NCI-H510A treated with DMSO at 0.1 percent for 48 hours (cell line): ENCODE measurements at places on chromosomes 12 and 14.

DNA sequence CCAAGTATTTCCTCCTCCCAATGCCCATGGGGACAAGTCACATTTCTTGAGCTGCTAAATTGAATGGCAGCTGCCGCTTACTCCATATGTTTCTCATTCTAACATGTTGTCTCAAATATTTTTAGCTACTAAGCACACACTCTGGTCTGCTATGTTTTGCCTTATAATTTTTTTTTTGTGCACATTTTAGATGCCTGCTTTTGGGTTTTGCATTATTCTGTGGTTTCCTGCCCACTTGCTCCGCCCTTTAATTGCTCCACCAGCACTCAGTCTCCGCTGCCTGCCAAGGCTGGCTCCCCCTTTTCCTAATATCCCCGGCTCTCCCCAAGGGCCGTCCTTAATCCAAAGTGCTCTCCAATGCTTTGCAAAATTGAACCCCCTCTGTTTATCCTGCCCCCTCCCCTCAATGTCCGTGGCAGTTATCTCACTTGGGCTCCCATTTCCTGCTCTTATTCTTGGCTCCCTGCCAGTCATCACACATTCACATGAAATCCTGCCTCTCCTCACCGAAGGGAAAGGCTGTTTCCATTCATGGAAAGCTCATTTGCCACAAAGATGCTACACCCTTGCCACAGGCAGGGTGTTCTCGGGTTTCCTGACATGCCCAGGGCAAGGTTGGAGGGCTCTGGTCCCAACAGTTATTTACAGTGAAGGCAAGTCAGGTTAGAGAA lies 79.4 kb downstream of the C12orf75 start:
- DNase-seq, result peak; percentile 89

DNA sequence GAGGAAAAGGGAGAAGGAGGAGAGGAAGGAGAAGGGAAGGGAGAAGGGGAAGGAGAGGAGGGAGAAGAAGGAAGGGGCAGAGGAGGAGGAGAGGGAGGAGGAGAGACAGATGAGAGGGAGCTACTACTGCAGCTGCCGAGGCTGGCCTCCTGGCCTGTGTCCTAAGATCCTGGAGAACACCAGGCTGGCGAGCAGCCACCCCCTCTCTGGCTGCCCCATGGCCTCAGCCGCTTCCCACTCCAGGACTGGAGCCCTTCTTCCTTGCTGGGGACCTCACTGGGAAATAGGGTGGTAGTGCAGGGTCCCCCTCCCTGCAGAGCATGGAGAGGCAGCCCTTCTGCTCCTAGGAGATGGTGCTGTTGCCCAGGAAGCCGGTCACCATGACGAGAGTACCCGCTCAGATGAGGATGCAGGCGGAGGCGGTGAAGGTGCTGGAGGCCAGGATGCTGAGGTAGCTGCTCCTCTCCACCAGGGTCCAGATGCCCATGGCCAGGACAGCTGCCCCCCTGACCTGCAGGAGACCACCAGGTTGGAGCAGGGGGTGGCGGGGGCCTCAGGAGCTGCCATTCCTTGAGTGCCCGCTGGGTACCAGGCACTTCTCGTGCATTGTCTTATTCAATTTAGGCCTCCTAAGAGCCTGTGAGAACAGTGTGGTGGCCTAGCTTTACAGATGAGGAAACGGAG lies 167.9 kb upstream of the PRMT8 start:
- no peak for DNase-seq

- DNase-seq, result no peak
These were observed 68.6 kb upstream of the SYT1 start for GRCh38 chr12:78795934-78796445.

- DNase-seq, result no peak
These were observed 264.3 kb downstream of the AKAP6 start for GRCh38 chr14:32593290-32593942.

DNA sequence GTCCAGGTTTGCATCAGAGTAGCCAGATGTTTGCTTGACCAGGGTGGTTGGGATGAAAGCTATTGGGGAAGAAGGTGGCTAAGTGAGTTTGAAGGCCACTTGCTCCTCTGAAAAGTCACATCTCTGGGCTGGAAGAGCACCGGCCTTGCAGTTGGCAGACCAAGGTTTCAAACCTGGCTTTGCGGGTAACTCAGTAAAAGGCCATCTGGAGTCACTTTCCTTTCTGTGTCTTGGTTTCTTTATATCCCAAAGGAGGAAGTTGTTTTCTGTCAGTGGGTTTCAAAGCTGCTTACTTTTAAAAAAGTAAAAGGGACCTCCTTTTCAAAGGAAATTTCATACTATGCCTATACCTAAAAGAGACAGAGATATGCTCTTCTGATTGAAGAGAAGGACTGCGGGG lies 26.2 kb upstream of the CMA1 start:
- DNase-seq, result no peak

- DNase-seq, result peak; percentile 34
These were observed 173.6 kb downstream of the PDZRN4 start for GRCh38 chr12:41361738-41362137.

DNA sequence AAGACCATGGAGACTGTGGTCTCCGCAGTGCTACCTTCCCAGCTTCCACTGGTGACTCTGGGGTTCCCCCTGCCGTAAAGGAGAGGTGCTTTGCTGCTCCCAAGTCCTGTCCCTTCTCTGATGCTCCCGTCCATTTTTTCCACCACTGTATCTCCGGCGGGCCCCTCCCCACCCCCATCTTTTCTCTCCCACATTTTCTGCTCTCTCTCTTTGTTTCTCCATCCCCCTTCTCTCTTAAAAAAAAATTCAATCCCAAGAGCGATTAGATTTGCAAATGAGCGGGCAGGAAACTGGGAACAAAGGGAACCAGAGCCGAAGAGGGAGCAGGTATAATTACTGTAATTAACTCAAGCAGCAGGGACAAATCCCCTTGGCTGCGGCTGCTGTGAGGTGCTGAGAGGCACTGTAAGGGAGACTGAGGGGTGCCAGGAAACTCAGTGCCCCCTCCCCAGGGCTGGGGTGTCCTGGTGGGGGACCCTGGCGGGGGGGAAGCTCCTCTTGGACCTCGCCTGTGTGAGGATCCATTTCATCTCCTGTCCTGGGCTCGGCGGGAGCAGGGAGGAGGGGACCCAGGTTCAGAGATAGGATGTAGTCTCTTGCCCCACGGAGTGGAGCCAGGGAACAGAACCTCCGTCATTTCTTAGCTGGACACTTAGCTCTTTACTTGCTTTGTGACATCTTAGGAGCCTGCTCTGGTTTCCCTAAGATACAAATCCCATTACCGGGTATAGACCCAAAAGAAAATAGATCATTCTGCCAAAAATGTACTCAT lies 140.4 kb upstream of the NRXN3 start:
- DNase-seq, result no peak

GRCh38 chr12:47737936-47738594 lies 12.8 kb upstream of the ENDOU start:
- DNase-seq, result no peak

DNA sequence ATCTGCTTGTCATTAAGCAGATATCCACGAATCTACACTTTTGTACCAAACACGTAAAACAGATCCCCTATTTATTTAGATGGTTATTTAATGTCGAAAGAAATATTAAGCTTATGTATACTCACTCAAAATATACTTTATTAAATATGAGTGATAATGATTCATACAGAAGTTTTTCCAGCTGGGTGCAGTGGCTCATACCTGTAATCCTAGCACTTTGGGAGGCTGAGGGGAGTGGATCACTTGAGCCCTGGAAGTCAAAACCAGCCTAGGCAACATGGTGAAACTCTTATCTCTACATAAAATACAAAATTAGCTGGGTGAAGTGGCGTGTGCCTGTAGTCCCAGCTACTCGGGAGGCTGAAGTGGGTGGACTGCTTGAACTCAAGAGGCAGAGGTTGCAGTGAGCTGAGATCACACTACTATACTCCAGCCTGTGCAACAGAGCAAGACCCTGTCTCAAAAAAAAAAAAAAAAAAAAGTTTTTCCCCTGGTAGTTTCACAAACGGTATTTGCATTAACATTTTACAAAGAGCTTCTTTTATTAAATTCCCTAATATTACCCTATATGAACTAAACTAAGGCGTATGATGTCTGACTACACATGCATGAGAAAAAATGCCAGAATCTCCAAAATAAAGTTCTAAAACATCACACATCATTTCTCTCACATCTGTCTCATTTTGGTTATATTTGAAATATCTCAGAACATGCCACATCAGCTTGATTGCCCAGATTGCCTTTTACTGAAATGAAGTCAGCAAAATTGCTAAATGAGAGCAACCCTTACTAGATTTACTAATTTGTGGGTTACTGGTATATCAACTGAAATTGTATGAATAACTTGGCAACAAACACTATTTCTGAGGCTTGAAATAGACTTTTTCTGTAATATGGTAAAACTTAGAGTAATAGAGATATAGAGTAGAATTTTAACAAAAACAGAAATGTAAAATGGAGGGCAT lies 74.9 kb downstream of the PAWR start:
- peak; percentile 53 for DNase-seq

DNA sequence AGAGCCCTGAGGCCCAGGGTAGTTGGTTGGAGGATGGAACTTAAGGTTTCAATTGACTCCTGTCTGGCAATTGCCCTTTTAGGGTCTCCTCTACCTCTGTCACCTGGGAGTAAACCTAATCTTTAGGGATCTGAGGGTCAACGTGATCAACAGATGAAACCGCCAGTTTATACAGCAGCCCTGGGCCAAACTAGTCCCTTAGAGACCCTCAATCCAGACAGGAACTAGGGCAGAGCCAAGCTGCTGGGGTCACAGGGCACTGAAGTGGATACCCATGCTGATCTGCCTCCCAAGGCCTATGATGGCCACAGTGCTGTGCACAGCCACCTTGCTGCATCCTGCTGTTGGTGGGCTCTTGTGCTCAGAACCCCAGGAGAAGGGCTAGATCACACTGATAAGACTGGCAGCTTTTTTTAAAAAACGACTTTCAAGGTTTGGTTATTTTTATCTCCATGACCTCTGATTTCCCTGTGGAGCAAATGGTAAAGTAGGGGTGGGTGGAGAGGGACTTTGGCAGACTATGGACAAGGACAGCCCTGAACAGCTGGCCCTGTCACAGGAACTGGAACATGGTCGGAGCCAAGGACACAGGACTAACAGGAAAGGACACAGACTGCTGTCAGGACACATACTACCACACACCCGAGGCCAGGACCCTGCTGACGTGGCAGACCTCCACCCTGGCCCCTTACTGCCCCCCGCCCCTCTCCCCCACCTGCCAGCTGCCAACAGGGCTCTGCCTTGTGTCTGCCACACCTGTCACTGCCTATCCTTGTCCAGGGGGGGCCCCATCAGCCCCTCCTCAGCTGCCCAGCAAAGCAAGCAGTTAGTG lies 474 bp downstream of the FITM1 start:
- DNase-seq, result no peak

GRCh38 chr14:56417173-56417572 lies 162.4 kb upstream of the TMEM260 start:
- DNase-seq, result no peak

DNA sequence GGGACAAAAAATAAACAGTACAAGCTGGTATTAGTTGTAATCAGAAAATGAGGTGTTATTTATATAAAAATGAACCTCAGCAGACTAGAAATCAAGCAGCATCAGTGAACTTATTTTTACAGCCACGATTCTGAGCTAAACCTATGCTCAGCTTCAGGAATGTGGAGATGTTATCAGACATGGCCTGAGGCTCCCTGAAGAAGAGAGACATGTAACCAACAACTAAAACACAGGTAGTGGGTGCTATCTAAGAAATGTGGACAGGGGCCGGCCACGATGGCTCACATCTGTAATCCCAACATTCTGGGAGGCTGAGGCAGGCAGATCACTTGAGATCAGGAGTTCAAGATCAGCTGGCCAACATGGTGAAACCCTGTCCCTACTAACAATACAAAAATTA lies 534.3 kb downstream of the VRK1 start:
- DNase-seq, result no peak

DNA sequence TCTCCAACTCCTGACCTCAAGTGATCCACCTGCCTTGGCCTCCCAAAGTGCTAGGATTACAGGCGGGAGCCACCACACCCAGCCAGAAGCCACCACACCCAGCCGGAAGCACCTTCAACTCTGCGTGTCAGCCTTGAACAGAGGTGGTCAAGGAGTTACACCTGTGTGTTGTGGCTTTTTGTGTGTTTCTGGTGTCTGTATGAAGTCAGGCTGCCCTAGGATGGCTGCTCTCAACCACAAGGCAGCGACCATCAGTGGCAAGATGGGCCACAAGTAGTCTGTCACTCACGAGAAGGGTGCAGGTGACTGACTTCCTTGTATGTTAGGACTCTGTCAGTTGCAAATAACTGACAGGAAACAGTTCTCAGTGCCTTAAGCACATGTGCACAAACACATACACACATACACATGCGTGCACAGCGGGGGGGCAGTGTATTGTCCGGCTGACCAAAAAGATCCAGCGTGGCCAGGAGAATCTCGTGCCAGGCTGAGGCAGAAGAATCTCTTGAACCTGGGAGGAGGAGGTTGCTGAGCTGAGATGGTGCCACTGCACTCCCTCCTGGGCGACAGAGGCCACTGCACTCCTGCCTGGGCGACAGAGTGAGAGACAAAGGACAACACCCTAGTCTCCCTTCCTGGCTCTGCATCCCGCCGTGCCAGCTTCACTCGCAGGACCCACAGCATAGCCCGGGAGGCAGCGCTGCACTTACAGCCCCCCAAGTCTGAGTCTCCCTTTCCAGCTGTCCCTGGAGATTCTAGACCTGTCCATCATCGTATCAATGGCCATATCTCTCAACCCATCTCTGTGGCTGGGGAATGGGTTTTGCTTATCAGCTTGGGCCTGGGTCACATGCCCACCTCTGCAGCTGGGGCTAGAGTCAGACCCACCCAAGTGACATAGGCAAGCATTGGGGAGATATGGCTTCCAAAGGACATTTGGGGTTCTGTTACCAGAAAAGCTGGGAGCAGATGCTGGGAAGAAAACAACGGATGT lies 13.7 kb downstream of the P2RX4 start:
- DNase-seq, result no peak

GRCh38 chr12:67989184-67989920 lies at the start of gene IFNG-AS1:
IFNG-AS1 (plus strand) TSS chr12:67989447.
- no peak for DNase-seq

DNA sequence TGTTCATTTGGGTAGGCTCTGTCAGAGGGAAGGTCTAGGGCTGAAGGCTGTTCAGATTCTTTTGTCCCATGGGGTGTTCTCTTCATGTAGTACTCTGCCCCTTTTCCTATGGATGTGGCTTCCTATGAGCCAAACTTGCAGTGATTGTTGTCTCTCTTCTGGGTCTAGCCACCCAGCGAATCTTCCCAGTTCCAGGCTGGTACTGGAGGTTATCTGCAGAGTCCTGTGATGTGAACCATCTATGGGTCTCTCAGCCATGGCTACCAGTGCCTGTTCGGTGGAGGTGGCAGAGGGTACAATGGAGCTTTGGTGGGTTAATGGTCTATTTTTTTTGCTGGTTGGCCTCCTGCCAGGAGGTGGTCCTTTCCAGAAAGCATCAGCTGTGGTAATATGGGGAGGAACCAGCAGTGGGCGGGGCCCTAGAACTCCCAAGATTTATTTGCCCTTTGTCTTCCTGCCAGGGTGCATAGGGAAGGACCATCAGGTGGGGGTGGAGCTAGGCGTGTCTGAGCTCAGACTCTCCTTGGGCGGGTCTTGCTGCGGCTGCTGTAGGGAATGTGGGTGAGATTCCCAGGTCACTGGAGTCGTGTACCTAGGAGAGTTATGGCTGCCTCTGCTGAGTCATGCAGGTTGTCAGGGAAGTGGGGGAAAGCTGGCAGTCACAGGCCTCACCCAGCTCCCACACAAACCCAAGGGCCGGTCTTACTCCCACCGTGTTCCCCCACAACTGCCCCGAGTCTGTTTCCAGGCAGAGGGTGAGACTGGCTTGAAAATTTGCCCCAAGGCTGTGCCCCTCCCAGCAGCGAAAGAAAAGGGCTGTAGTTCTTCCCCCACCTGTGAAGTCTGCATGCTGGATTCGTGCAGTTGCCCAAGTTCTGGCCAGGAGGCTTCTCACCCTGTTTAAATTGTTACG lies 17.5 kb downstream of the MTRFR start:
- DNase-seq, result peak; percentile 94
